H4 (cell line): ENCODE measurements at places on chromosomes 2 and 18.
A peak's percentile ranks its signal among the peaks of the same experiment; 100 is the strongest.

- no peak for DNase-seq
Observed at GRCh38 chr2:101337877-101338276, 29.4 kb upstream of the RNF149 start.

GRCh38 chr2:59296279-59296678, 1055.2 kb upstream of the FANCL start:
- DNase-seq = no peak

DNA sequence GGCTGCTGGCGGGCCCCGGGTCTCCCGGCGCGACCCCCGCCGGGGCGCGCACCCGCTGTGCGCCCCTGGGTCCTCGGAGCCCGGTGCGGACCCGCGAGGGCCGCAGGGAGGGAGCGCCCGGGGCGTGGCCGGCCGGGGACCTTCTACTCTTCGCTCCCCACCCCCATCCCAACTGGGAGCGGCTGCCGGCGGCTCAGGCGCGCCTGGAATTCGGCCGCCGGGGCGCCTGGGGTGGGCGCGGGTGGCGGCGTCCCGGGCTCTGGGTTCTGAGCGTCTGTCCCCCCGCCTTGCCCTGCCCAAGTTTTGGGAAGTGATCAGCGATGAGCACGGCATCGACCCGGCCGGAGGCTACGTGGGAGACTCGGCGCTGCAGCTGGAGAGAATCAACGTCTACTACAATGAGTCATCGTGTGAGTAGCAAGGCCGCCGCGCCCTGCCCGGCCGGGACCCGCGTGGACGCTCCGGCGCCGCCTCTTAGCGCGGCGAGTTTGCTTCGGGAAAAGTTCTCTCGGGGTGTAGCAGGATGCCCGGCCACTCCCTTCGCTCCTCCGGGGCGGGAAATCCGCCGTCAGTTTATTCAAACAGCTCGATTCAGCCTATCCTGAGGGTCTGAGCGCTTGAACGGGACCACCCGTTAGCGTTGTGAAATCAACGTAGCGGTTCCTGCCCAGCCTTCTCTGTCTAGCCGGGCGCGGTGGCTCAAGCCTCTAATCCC, 502 bp downstream of the TUBB6 start:
- DNase-seq = peak; percentile 64

DNA sequence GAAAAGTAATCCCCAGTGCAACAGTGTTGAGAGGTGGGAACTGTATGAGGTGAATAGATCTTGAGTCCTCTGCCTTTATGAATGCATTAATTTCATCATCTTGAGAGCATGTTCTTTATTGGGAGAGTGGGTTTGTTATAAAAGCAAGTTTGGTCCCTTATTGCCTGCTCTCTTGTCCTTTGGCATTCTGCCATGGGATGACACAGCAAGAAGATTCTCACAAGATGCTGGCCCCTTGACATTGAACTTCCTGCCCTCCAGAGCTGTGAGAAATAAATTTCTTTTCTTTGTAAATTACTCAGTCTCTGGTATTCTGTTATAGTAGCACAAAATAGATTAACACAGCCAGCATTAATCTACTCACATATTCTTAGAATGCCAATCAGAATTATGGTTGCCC, 108.6 kb downstream of the EHBP1 start:
- DNase-seq = no peak
